Activated CD8-positive, alpha-beta memory T cell treated with anti-CD3 and anti-CD28 coated beads for 48 hours (primary cell): ENCODE measurements at places on chromosomes 7 and 10.
A peak's percentile ranks its signal among the peaks of the same experiment; 100 is the strongest.

- no peak for DNase-seq
Observed at GRCh38 chr10:68261132-68261856, 29.4 kb upstream of the ATOH7 start.

DNA sequence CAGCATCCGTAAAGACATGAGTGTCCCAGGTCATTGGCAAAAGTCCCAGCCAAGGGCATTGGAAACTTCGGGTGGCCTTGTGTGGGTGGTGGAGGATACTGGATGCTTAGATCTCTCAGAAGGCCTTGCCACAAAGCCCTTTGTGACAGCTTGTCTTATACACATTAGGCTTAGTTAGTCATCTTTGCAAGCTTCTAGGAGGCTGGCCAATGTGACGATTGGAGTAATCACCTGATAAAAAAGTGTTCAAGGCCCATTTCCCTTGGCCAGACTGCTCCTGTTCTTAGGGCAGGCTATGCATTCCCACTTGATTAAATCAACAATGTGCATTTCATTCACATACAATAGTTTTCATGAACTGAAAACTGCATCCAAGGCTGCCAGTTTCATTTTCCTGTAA is 26.9 kb downstream of the NPS start:
- DNase-seq = no peak

DNA sequence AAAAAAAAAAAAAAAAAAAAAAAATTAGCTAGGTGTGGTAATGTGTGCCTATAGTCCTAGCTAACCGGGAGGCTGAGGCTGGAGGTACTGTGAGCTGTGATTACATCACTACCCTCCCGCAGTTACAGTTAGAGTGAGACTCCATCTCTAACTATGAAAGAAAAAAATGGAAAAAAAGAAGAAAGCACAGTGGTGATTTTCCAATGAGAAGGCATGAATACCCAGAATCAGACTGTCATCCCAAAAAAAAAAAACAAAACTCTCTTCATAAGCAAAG is 269.9 kb upstream of the MKLN1 start:
- DNase-seq = no peak

DNA sequence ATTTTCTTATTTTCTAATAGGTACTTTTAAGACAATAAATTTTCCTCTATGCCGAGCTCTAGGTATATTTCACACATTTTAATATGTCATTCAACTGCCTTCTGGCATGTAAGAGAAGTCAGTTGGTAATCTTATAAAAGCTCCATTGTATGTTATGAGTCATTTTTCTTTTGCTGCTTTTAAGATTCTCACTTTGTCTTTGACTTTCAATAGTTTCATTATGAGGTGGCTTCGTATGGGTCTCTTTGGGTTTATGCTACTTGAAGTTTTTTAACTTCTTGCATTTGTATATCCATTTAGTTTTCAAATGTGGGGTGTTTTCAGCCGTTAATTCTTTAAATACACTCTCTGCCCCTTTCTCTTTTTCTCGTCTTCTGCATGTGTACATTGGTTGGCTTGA is 80.5 kb downstream of the ABCA13 start:
- no peak for DNase-seq

GRCh38 chr7:120867932-120868331 is 10.0 kb upstream of the TSPAN12 start:
- DNase-seq = no peak

GRCh38 chr7:150978126-150978789 is at the start of gene KCNH2:
Gene KCNH2 (minus strand): TSS chr7:150978321. CDS start chr7:150977913, 408 bp downstream.
- no peak for DNase-seq

- no peak for DNase-seq
Observed at GRCh38 chr10:26441491-26442214, 3.5 kb downstream of the APBB1IP start.

DNA sequence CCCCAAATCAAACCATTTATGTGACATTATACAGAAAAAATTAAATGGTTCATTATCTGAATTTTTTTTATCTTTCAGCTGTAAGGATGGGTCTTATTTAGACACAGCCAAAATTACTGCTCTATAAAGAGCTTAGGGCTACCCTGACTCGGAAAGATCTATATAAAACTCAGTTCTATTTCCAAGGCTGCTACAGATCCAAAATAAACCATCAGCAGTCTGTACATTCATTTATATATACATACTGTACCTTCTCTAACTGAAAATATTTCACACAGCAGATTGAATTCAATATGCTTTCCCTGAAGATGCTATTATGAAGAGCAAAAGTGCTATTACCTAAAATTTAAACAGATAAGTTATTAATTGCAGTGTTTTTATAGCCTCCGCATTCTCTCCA is 287.7 kb upstream of the MYO3A start:
- no peak for DNase-seq

DNA sequence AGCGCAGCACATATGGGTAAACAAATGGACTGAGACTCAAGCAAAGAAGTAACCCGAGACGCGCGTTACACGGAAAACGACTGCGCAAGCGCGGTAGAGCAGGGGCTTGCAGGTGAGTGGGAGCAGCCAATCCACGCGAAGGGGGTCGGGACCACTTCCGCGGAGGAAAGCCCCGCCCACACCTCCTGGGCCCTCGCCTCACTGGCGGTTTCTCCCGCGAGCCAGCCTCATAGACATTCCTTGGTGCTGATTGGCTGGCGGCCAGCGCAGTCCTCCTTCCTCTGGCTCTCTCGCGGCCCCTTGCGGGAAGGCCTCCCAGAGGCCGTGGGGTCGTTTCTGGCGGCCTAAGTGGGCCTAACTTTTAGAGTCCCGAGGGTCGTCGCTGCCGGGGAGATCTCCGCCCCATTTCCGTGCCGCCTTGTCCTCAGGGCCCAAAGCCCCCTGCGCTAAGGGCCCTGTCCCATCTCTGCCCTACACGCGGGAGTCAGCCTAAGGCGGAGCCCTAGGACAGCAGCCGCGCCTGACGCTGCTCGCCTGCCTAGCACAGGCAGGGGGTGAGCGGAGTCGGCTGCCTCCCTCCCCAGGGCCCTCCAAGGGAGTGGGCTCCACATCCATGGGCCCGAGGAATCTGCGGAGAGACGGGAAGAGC is 9.1 kb upstream of the FXYD4 start:
- peak; percentile 85 for DNase-seq

- DNase-seq = no peak
Observed at GRCh38 chr10:124688889-124689670, 55.1 kb downstream of the FAM53B start.

GRCh38 chr10:96056787-96057186 is 13.4 kb downstream of the CCNJ start:
- no peak for DNase-seq

GRCh38 chr10:7233259-7233991 is 177.4 kb downstream of the SFMBT2 start:
- no peak for DNase-seq

DNA sequence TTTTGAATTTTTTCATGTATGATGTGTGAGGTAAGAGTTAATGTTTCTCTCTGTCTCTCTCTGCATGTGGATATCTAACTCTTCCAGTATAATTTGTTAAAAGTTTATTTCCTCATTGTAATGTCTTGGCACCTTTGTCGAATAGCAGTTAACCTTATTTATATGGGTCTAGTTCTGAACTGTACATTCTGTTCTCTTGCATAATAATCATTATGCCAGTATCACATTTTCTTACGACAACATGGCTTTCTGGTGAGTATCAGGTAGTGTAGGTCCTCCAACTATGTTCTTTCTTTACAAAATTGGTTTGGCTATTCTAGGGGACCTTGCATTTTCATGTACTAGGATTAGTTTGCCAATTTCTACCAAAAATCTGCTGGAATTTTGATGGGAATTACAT is 337.0 kb upstream of the FZD8 start:
- DNase-seq = no peak

GRCh38 chr10:58724781-58725180 is 212.1 kb downstream of the BICC1 start:
- no peak for DNase-seq

DNA sequence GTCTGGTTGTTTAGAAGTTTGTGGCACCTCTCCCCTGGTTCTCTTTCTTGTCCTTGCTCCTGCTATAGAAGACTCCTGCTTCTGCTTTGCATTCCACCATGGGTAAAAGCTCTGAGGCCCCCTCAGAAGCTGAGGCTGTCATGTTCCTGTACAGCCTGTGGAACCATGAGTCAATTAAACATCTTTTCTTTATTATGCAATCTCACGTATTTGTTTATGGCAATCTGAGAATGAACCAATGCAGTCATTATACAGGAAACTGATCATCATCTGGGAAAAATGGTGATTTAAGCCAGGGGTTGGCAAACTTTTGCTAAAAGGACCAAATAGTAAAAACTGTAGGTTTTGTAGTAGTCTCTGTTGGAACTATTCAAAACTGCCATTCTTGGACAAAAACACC is 175.4 kb downstream of the CSTF2T start:
- DNase-seq = no peak

GRCh38 chr10:95508730-95509129 is 52.4 kb downstream of the SORBS1 start:
- DNase-seq = no peak

- no peak for DNase-seq
Observed at GRCh38 chr7:72297636-72298035, 114.5 kb downstream of the CALN1 start.

- no peak for DNase-seq
Observed at GRCh38 chr10:122288917-122289316, 17.8 kb downstream of the BTBD16 start.

DNA sequence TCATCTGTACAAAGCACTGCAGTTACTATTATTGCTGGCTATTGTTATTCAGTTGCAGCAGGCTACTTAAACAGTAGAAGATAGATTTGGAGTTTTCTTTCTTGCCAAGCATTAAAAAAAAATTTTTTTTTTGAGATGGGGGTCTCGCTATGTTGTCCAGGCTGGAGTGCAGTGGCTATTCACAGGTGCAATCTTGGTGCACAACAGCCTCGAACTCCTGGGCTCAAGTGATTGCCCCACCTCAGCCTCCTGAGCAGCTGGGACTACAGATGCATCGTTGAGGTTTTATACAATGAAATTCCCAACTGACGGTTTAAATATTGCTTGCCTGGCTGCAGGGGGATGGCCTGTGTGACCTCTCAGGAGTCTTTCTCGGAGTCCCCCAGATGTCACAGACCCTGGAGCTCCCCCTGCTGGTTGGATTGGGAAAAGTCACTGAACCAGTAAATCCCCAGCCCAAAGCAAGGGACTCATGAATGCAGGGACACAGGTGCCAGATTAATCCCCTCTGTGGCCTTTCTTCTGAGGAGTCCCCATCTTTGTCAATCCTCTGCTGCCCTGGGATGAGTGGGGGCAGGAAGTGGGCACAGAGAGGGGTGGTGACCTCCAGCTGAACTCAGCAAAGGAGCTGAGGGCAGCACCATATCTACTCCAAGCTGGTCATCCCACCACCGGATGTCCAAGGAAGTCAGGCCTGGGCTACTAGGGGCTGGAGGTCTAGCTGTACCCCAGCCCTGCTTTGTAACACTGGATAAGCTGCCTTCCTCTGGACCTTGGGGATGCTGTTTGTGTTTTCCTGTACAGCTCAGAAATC is 149.6 kb downstream of the C10orf105 start:
- peak; percentile 90 for DNase-seq

- no peak for DNase-seq
Observed at GRCh38 chr10:5464546-5464945, 34.8 kb downstream of the CALML5 start.

DNA sequence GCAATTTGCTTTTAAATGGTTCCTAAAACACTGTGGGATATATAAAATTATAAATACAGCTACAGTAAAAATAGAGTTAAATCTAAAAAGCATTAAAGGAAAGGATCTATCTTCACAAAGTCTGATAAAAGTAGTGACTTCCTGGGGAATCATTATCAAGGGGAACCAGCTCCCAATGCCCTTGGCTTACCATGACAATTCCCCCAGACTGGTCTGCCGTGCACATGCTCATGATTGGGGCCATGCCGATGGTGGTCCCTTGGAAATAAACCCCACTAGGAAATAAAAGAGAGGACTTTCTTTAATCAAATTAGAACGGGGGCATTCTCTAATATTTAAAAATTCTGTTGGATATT is 201.8 kb downstream of the FANK1 start:
- no peak for DNase-seq

- no peak for DNase-seq
Observed at GRCh38 chr7:157688533-157689268, 351.9 kb downstream of the DNAJB6 start.

GRCh38 chr10:15725603-15726002 is 5.9 kb upstream of the ITGA8 start:
- DNase-seq = no peak

DNA sequence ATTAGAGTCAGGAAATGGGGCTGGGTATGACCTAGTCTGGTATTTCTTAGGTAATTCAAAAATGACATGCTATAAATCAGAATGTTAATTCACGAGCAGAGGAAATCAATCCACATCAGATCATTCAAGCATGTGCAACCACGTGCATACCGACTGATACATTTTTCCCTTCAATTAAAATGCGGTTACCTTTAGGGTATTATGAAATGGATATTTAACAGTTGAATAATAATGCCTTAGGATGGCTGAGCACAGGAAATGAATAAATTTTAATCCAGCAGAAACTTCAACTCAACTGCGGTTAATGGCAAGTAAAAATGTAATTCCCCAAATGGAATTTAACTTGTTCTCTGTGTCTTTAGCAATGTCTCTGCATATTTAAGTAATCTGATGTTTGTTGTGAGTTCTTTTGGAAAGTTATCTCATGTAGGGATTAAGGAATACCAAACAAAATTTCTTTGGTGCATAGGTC is 9.2 kb downstream of the CPA2 start:
- DNase-seq = no peak

- DNase-seq = no peak
Observed at GRCh38 chr7:40356312-40356711, 221.5 kb downstream of the SUGCT start.

DNA sequence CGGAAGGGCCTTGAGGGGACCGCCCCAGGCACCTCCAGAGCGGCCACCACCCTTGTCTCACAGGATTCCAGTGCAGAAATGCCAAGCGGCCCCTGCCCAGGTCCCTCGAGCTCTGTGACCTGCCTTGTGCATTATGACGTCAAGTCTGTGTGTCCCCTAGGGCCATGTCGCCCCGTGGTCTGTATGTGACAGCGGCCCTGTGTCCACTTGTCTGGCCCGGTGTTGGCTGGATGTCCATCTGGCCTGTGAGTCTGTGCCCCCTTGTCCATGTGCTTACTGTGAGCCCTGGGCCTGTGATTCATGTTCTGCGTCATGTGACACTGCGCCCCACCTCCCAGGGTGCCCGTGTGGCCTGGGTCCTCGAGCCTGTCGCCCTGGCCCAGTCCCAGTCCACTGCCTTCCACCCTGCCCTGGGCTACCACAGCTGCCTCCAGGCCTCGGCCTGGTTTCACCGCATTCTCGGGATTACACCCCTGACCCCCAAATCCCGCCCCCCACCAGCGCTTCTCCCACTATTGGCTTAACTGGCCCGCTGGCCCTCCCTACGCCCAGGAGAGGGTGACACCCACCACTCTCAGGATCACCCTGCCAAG is 66.6 kb upstream of the ZNF722 start:
- no peak for DNase-seq

DNA sequence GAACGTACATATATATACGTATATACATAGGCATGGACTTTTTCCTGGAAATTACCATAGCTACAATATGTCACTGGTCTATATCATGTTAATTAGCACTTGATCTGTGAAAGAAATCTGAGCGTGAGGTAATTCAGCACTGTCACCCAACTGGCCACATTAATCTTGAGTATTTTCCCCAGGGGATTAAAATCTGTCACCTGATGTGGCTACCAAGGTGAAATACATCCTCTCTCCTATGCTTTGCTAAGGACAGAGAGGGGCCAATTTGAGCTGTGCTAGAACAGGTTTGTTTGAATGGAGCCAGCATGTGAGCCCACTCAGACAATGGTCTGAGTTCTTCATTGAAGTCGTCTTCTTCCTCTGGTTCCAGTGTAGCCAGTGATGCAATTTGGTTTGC is 33.3 kb downstream of the CYCS start:
- no peak for DNase-seq
